ENCODE measurements at places on chromosomes 1 and 21.

GRCh38 chr1:65398083-65398482 lies 22.4 kb upstream of the LEPR start:
- DNase-seq: no peak

GRCh38 chr21:44912158-44912473 lies 8.6 kb downstream of the ITGB2 start:
- DNase-seq: no peak

DNA sequence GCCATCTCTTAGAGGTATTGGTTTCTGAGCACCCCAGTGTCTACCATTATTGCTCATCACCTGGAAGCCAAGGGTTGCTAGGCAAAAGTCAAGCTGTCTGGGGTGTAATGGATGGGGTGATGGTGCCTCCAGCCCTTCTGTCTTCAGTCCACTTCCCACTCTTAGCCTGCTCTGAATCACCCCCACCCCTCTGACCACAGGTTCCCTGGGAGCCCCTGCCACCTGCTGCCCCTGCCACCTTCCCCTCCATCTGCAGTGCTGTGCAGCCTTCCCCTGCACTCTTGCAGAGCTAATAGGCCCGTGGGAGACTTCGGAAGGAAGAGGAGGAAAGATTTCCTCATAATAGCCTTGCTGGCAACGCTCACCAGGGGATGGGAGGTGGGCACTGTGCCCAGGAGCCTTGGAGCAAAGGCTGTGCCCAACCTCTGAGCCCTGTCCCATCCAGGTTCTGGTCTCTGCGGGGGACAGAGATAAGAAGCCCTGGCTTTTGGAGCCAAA lies 35.5 kb downstream of the CAPN2 start:
- DNase-seq: no peak

DNA sequence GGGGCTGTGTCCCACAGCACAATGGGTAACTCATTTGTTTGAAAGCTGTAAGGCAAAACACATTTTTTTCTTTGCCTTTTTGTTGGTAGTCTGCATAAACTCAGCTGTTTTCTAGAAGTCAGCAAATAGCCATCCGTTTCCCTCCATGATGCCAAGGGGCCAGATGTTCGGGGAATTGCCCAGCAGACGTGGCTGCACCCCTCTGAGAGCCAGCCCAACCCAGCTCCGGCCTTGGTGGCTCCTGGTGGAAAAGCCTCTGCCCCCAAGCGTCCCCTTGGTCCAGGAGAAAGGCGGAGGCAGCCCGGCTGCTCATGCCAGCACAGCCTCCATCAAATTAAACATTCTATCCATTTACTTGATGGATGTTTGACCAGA lies 58.4 kb upstream of the ADARB1 start:
- no peak for DNase-seq

DNA sequence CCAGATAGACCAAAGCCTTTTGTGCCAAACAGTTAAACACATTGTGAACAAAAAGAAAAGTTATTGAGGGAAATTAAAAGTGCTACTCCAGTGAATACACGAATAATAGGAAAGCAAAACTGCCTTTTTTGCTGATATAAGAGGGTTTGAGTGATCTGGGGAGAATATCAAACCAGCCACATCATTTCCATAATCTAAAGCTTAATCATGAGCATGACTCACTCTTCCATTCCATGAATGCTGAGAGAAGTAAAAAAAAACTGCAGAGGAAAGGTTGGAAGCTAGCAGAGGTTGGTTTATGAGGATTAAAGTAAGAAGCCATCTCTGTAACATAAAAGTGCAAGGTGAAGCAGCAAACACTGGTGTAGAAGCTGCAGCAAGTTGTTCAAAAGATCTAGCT lies 350.6 kb upstream of the NCAM2 start:
- no peak for DNase-seq

- no peak for DNase-seq
Observed at GRCh38 chr1:214107322-214108096, 119.7 kb downstream of the PROX1 start.

DNA sequence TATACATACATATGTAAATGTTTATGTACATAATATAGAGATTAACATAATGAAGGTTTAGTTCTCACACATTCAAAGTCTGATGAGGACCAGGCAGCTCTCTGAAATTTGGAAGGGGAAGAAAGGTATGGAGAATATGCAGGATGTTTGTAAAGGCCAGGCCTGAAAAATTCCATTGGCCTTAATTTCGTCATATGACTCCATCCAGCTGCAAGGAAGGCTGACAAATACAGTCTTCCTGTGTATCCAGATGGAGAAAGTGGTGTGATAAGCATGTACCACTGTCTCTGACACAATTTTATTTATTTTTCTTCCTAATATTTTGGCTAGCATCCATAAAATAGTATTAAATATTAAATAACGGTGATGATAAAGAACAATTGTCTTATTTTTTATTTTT lies 6.3 kb upstream of the SGIP1 start:
- no peak for DNase-seq

GRCh38 chr1:27872802-27873551 lies 633 bp downstream of the THEMIS2 start:
- DNase-seq: peak; percentile 22

DNA sequence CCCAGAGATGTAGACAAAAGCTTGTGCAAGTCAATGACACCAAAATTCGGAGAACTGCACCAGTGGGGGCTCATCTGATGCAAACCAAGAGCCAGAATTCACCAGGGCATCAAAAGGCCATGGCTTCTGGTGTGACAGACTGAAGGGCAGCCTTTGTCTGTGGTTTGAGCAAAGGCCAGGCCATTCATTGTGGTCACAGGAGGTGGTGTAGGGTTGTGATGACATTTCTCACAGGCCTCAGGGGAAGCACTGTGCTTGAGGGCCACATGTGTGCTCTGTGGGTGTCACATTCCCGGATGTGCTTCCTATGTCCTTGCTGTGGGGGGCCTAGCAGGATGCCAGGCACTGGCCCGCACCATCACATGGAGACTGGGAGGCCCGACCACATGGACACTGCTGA lies 22.5 kb upstream of the KCNE1 start:
- no peak for DNase-seq

DNA sequence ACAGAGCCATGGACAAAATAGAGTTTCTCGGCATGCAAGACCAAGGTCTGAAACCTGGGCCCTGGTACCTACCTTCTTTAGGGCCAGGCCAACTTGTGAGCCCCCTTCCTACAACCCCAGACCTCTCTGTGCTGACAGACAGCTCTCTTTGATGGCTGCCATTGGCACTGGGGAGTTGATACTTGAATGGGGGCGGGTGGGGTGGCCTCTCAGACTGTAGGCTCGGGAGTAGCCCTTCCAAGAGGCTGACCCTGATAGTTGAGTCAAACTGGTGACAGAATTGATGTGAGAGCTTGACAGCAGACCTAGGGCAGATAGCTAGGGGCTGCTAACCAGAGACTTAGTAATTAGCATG lies 44.7 kb upstream of the PSEN2 start:
- no peak for DNase-seq

DNA sequence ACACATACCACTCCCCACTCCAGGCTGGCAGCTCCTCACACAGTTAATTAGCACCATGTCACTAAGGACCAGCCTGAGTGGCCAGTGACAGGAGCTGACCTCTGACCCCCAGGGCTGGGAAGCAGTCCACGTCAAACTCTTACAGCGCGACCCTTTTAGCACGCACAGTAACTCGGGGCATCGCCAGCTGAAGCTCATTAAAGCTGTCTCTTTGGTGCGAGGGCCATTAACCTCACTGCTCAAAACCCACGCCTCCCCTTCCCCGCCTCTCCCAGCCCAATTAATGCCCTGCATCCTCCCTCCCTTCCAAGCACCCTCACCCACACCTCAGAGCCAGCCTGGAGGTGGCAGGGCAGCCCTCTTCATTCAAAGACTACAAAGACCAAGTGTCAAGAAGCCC lies 31.7 kb downstream of the DMAP1 start:
- DNase-seq: no peak

DNA sequence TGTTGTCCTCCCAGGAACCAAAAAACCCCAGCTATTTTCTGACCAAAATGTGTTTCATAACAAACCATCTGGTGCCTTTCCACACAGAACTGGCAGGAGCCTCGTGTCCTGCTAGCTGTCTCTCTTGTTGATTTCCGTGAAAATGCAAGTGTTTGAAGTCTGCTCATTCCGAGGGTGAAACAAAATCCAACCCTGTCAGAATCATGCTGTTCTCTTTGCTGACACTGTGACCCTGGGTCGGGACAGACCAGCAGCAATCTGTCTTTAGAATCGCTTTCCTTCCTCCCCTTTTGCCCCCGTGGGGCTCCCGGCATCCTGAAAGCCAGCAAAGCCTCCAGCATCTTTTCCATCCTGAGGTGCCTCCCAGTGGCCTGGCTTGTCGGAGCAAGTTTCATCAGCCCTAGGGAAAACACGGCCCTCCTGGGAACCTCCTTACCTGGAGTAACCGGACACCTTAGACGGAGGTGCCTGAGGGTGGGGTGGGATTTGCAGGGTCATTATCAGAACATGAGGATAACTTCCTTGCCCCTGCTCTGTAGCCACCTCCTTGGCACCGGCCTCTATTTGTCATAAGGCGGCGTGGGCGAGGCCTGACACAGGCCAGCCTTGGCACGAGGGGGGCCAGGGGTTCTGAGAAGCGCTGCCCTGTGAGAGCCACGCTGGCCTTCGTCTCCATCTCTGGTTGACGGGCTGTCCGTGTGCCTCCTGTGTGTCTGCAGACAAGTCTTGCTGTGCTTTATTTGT lies 24.9 kb downstream of the LDLRAP1 start:
- DNase-seq: no peak

- DNase-seq: no peak
Observed at GRCh38 chr1:32998997-32999396, 34.4 kb upstream of the RNF19B start.

GRCh38 chr1:109427171-109427467 lies 871 bp upstream of the PSMA5 start:
- DNase-seq: peak; percentile 6

GRCh38 chr1:1004780-1005697 lies 5.1 kb upstream of the HES4 start:
- no peak for DNase-seq

DNA sequence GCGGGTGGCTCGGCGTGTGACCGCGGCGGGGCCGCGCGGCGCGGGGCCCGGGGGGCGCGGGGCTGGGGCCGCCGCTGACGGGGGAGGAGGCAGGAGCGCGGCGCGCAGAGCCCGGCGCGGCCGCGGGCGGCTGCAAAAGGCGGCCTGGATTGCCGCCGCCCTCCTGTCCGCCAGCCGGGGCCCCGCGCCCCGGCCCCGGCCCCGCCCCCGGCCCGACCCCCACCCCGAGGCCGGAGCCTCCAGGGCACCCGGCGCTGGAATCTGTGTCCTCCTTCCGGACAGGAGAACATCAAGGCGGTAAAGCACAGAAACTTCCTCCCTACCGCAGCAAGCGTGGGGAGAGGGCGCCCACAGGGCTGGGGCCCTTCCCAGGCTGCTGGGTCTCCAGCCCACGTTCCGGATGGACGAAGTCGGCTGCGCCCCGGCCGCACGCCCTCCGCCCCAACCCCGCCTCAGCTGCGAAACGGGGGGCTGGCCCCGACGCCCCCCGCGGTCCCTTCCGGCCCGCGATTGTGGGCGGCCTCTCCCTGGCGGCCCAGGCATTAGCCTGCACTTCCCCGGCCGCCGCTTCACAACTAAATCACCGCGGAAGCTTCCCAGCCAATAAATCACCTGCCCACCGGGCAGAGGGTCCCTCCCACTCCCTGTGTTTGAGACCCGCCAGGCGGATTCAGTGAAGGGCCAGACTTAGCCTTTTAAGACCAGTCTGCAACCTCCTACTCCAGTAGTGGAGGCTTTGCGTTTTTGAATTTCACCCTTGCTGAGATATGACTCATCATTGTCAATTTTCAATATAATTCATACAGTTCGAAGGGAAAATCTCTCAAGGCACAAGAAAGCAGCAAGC lies 106.0 kb downstream of the SLC45A1 start:
- DNase-seq: peak; percentile 61

DNA sequence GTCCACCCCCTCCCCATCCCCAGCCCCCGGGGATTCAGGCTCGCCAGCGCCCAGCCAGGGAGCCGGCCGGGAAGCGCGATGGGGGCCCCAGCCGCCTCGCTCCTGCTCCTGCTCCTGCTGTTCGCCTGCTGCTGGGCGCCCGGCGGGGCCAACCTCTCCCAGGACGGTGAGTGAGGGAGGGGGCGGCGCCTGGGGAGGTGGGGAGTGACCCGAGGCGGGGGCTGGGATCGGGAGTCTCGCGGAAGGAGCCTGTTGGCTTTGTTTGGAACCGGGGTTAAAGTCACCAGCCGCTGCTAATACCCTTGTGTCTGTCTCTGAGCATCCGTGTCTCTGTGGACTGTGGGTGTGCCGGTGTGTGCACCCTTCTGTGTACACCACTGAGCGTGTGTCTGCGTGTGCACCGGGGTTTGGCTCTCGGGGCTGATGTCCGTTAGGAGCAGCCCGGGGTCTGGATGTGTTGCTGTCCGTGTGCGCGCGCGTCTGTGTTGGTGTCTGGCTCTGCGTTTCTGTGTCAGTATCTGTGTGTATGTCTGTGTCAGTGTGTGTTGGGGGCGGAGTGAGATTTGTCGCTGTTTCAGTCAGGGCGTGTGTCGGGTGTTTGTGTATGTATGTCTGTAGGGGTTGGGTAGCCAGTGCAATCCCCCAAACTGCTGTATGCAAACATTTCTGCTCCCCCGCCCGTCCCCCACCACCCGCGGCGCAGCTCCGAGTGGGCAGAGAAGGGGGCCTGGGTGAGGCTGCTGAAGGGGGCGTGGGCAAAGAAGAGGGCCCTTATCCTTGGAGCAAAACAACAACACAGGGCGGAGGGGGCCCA lies 480 bp downstream of the CADM3 start:
- DNase-seq: no peak

DNA sequence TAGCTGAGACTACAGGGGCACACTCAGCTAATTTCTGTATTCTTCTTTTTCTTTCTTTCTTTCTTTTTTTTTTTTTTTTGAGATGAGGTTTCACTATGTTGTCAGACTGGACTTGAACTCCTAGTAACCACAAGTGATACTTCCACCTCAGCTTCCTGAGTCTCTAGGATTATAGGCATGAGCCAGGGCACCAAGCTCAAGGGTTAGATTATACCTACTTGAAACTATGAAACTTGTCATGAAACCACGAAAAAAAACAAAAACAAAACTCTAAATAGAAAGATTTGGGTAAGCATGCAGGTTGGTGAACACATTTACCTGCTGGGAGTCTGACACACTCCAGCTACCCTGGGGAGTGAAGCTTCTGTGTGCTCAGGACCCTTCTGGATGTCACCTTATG lies 2250.4 kb downstream of the MRPL39 start:
- no peak for DNase-seq

DNA sequence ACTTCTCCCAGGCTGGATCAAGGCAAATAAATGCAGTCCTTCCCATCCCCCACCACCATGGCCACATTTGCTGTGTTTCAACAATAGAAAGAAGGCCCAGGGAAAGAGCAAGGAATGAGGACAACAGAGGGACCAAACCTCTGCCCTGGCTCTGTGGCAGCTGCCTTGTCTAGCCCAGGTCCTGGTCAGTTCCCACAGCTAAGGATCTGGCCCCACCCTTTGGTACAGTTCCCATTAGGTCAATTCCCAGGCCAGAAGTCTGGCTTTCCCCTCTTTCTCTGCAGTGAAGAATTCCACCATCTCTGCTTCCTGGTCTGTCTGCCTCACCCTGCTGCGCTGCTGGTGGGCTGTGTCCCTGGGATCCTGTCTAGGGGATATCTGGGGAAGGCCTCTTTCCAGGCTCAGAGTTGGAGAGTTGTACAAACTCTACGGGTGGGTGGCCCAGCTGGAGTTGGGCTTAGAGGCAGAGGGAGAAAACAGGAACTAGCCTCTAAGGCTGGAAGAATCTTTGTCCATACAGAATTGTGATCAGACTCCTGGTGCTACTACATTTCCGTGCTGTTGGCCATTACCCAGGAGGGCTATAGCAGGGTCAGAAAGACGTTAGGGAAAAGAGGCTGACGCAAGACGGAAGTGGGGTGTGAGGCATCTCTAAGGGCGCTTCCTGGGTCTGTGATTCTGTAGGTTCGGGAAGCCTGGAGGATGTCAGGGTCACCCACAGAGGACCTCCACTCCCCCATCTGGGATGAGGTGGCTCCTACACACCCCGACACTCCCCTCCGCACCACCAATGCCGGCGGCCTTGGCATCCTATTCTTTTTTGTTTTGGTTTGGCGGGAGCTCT lies 953 bp upstream of the NDUFS2 start:
- DNase-seq: no peak

Measured in CD4-positive, alpha-beta T cell treated with Interleukin-21 for 1 hour (primary cell).